Foreskin fibroblast (primary cell): ENCODE measurements at places on chromosomes 3 and 15.
A peak's percentile ranks its signal among the peaks of the same experiment; 100 is the strongest.

DNA sequence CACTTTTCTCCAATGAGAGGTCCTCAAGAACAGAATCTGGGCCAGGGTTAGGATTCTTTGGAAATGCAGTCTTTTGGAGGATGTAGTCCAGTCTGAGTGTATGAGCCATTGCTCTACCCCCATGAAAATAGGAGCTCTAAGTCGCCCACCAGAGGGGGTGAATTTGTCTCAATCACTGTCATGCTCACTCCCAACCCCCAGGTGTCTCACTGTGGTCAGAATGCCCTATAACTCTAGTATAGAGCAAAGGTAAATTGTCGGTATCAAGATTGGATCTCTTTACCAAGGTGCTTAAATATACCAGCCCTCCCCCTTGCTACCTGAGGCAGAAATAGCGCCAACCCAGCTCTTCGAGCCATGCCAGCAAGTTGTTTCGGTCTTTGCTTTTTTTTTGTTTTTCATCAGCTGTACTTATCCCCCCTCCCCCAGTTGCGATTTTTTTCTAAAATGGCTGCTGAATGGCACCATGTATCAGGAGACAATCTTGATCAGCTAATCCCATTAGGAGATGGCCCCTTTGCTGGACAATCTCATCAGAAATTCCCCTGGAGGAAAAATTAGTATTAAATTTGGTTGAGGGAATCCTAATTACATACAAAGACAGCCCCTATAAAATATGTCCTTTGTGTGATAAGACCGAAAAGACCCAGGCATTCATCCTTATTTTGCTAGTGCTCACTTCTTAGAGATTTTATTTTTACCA, 130.7 kb downstream of the EBLN2 start:
- DNase-seq = no peak

DNA sequence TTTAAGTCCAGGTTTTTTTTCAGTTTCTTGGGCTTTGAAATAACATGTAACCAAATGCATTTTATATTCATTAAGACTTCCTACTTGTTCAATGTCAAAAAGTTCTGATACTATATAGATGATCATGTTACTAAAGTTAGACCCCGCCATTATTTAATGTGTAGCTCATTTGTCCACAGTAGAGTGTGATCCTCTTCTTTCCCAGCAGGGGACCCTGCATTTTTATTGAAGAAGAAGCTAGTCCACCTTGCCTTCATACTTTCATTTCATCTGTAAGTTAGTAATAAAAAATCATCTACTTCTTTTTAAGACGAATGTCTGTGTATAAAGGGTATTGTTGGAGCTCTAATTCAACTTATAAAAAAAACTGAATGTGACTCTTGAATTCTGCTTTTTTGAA, 404.6 kb downstream of the SI start:
- no peak for DNase-seq

DNA sequence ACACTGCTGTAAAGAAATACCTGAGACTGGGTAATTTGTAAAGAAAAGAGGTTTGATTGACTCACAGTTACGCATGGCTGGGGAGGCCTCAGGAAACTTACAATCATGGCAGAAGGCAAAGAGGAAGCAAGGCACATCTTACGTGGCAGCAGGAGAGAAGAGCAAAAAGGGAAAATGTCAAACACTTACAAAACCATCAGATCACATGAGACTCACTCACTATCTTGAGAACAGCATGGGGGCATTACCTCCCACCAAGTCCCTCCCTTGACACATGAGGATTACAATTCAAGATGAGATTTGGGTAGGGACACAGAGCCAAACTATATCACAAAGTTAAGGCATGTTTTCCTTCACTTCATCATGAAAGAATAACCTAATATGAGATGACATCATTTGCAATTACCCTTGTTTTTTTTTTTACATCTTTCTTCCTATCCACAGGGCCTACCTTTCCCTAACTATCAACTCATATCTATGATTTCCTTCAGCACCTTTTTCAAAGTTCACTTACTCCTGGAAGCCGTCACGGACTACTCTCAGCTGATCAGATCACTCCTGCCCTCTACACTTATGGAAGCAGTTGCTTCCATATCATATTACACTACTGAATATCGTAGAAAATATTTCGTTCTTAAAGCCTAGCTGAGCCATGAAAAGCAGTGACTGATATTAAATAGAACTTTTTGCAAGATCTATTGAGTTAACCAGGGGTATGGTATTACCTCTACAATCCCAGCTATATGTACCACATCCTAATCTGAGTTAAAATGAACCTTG, 25.5 kb upstream of the ATP8B4 start:
- no peak for DNase-seq

DNA sequence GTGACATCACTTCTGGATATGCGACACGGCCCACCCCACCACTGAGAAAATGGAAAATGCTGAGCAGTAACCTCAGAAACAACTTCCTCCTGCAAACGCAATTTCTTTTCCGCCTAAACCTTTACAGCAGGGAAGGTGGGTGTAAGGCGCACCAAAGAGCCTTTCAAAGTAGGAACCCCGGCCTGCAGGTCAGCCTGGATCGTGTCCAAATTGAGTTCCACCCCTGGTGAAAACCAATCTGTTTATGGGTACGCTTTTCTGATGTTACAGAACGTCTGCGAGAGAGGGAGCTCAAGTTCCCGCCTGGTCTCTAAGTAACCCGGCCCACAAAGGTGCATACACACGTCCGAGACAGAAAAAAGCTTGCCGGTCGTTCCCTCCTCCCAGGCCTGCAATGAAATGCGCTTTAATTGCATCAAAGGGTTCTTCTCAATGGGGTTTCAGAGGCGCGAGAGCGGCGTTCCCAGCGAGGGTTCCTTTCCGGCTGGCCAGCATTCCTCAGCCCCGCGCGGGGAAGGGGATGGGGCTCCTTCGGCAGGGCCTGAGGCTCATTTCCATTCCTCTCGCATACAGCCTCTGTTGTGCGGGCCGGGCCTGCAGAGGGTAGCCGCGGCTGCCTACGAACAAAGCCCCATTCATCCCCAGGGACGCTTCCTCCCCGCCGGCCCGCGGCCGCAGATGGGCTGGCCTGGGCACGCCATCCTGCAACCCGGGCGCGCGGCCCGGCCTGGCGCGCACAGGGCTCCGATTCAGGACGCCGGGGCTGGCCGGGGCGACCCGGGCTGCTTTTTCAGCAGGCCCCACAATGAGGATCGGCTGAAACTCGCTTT, 138.1 kb downstream of the TMCO5A start:
- peak; percentile 85 for DNase-seq

DNA sequence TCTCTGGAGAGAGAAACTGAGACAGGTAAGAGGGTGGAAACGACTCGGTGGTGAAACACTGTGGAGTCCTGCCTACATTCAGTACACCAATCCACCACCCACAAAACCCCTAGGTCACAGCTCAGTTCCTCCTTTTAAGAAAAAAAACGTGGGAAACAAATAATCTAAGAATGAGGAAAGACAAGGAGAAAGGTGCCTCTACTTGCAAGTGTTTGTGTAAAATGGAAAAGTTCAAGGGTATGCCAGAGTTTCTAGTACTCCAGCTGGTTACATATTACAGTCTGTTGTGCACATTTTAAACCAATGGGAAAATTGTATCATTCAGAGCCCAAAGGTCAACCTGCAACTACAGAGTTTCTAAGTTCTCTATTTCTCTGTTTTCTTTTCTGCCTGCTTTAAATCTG, 32.2 kb downstream of the HGD start:
- DNase-seq = no peak

GRCh38 chr15:64090527-64090926, 3.1 kb downstream of the CIAO2A start:
- DNase-seq = no peak
